AG09319 (cell line): ENCODE measurements at places on chromosomes 16 and 17.

- DNase-seq, result no peak
These were observed 191.1 kb downstream of the CHD9NB start for GRCh38 chr16:52861614-52862022.

- no peak for DNase-seq
These were observed 4.7 kb upstream of the CDH15 start for GRCh38 chr16:89166696-89167424.

DNA sequence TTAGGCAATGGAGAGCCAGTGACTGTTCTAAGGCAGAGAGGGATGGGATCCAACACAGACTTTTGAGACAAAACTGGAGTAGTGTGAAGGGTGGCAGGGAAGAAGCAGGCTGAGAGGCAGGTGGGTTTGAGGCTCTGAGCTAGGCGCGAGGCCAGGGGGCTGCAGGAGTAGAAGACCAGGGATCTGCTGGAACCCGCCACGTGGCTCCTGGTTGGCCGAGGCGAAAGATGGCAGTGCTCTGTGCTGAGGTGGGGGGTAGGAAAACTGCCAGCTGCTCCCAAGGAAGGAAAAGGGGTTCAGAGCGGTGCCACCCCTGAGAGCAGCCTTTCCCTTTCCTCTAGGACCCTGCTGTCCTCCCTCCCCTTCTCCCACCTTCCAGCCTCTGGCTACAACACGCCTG, 5.6 kb downstream of the CD300LG start:
- DNase-seq, result no peak

GRCh38 chr16:81531419-81531821, 86.8 kb downstream of the CMIP start:
- no peak for DNase-seq

- no peak for DNase-seq
These were observed 201.0 kb upstream of the WSCD1 start for GRCh38 chr17:5869041-5869745.

- no peak for DNase-seq
These were observed 30.2 kb upstream of the FAAP100 start for GRCh38 chr17:81582341-81582740.

- DNase-seq, result no peak
These were observed 260.1 kb downstream of the IRX3 start for GRCh38 chr16:54026456-54026855.

GRCh38 chr17:39118674-39119419, 32.6 kb downstream of the PLXDC1 start:
- DNase-seq, result no peak

DNA sequence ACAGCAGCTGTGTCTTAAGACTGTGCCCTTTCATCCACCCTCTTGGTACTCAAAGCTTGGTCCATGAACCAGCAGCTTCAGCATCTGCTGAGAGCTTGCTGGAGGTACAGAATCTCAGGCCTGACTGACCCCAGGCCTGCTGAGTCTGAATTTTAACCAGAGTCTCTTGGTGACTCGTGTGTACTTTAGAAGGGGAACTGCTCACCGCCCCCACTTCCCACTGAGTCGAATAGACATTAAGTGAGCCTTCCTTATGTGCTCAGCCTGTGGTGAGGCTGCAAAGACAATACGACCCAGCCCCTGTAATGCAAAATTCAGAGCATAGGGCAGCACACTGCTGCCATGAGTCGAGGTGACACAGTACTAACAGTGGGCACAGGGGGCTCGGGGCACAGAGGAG, 662.8 kb downstream of the WWOX start:
- DNase-seq, result no peak

GRCh38 chr17:82592767-82593589, 55.3 kb downstream of the WDR45B start:
- peak; percentile 41 for DNase-seq

DNA sequence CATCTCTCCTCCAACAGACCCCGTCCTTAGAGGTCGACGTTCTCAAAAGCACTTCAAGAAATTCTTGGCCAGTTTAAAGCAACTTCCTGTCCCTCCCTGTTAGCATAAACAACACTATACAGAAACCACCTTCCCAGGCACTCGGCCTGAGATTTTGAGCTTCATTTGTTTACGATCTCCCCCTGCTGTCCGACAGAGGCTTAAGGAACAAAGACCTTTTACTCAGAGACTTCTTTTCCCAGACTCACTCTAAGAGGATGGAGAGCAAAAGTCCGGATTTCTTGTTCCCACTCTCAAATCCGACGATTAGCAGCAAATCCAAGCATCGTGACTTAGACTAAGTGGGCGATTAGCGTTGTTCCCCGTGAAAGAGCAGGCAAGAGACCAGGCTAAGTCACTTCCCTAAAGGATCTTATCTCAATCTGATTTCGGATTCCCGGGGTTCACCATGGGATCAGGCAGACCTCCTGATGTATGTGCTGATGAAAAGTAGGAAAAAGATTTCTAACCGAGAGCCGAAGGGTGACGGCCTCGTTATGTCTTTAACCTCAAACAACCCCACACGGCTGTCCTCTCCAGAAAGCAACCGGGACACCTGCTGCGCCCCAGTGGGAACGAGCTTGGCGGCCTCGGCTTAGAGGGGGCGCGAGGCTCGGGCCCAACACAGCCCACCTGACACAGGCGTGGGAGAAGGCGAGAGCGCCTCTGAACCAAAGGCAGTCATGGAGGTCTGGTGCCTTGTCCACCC, 598 bp downstream of the INPP5K start:
- DNase-seq, result peak; percentile 81

DNA sequence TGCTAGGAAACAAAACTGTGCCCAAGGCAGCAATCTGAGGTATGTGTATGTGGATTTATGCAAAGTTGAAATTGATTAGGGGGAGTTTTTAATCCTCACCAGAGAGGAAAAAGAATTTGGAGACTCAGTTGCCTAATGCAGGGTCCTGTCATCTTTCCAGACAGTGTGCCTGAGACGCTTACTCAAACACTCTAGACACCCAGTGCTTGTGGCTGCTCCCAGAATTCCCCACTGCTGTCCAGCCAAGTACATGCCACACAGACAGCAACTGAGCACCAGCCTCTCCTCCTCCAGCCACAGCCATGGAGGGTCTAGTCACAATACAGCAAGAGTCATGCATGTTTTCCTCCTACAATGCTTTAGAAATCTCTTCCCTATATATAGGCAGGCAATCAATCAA, 118.1 kb downstream of the HIC1 start:
- no peak for DNase-seq

GRCh38 chr17:77802811-77803220, 155.7 kb upstream of the TNRC6C start:
- no peak for DNase-seq

DNA sequence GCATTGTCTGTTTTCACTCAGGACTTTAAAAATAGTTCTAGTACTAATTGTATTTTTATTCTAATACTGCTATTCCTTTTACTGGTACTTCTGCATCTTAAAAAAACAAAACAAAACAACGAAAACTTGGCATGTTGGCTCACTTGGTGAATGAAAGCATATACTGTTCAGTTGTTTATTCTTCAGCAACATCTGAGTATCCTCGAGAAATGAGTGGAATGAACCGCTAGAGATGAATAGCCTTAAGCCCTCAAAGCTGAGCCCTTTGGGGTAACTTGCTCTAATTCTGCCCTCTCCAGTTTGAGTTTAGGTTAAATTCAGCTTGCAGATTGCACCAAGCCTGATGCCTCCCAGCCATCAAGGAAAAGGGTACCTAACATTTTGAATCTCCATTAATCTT, 126.5 kb downstream of the WWOX start:
- DNase-seq, result no peak

GRCh38 chr16:66687906-66688625, 8.5 kb downstream of the CMTM4 start:
- DNase-seq, result no peak

- DNase-seq, result no peak
These were observed 186.7 kb downstream of the MSI2 start for GRCh38 chr17:57442914-57443571.

- no peak for DNase-seq
These were observed 7.1 kb downstream of the TAF1C start for GRCh38 chr16:84179612-84180320.

GRCh38 chr16:85579923-85580580, 33.1 kb upstream of the GSE1 start:
- no peak for DNase-seq

DNA sequence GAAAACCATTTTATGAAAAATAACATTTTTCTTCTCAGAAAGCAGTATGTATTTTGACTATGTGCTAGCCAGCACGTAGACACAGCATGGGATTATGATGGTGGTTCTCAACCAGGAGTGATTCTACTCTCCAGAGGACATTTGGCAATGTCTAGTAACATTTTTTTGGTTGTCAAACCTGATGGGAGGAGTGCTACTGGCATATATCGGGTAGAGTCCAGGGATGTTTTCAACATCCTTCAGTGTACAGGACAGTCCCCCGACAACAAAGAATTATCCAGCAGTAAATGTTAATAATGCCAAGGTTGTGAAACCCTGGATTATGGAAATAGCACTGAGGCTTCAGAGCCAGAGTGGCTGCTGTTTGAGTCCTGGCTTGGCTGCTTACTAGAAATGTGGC, 27.7 kb downstream of the AP2B1 start:
- no peak for DNase-seq

GRCh38 chr16:81618661-81619060, 160.4 kb upstream of the PLCG2 start:
- DNase-seq, result no peak

GRCh38 chr16:67397812-67398545, 4.7 kb upstream of the TPPP3 start:
- no peak for DNase-seq

DNA sequence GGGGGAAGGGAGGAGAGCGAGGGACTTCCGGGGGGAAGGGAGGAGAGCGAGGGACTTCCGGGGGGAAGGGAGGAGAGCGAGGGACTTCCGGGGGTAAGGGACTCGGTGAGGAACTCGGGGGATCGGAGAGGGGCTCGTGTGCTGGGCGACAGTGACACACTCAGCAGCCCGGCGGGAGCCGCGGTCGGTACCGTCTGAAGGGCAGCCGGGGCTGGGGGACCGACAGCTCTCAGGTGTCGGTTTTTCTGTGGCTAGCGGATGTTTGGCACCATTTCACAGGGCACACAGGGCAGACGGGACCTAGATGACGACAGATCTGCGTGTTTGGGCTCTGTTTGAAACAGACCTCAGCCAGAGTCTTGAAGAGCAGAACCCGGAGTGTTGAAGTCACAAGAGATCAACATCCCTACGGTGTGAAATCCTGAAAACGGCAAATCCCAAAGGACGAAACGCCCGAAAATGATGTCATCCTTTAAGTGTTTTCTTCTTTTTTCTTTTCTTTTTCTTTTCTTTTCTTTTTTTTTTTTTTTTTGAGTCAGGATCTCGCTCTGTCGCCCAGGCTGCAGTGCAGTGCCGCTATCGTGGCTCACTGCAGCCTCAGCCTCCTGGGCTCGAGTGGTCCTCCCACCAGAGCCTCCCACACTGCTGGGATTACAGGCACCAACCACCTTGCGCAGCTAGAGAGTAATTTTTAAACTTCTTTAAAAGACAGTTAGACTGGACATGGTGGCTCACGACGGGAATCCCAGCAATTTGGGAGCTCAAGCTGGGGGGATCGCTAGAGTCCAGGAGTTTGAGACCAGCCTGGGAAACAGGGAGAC, 23.9 kb downstream of the ZNF778 start:
- peak; percentile 54 for DNase-seq

DNA sequence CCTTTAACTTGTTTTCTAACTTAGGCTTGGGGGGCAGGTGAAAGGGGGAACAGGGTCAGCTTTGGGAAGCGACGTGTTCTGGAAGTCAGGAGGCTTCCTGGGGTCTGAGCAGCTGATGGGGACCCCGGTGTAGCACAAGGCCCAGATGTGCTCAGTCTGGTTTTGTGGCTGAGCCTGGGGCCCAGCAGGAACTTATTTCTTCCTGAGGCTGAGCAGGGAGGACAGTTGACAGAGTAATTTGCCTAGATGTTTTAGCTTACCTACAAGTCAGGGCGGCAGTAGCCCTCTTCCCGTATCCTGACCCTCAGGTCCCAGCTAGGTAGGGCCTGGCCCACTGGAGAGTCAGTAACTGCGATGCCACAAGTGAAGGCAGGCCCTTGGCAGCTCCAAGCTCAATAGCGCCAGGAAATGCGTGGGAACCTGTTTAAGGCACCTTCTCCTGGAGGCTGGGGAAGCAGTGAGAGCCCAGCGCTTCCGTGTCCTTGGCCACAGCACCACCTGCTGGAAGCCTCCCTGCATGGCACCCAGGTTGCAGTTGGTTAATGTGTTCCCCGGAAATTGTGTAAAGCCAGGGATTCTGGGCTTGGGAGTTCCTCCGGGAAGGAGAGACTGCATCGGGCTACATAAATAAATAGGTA, 5.2 kb downstream of the CCR7 start:
- DNase-seq, result peak; percentile 90

- no peak for DNase-seq
These were observed 63.0 kb upstream of the TEX2 start for GRCh38 chr17:64326030-64326419.

DNA sequence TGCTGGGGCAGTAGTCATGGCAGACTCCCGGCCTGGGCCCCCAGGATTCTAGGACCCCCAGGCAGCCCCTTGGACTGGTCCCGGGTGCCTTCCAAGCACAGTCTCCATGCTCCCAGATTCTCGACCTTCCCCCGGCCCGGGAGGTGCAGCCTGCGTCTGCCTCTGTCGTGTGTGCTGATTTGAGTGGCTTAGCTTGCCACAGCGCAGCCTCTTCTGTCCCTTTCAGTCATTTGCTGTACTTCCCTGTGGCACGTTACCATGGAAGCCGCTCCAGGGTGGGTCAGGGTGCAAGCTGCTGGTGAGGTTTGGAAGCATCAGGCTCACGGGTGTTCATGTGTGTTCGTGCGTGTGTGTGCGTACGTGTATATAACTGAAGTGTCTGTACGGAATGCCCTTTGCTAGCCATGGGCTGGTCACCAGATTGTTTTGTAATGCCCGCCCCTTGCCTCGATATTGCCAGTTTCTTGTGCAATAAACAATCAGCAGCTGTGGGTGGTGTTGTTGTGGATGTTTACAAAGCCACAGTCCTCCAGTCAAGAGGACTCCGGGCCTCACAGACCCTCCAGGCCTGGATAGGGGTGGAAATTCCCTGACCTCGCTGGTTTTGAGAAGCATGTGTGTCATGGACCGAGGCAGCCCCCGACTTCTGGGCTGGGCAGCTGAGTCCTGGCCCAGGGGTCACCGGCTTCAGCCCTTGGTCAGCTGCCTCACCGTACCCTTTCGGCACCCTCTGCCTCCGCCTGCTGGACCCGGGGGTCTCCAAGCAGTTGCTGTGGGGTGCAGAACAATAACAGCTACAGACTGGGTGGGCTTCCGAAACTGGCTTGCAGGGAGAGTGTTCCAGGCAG, 9.7 kb upstream of the CLEC18A start:
- DNase-seq, result no peak

GRCh38 chr17:51056813-51057510, 63.7 kb downstream of the SPAG9 start:
- DNase-seq, result peak; percentile 52

DNA sequence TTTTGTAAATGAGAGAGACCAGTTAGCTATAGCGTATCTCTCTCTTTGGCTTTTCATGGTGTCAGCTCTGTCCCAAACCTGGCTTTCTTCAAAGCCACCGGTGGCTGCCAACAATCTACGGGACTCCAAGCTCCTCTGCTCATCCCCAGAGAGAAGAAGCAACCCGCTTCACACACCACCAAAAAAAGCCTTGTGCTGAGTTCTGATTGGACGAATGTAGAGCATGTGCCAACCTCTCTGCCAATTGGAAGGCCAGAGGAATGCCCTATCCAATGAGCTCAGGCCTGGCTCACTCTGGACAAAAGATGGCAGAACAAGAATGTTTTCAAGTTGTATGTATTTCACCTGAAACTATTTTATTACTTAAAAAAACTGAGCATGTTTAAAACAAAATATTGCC, 202.4 kb downstream of the C16orf95 start:
- no peak for DNase-seq

- DNase-seq, result no peak
These were observed 3.4 kb upstream of the NTN3 start for GRCh38 chr16:2467528-2468232.
